ENCODE measurements at places on chromosomes 12 and 14.

DNA sequence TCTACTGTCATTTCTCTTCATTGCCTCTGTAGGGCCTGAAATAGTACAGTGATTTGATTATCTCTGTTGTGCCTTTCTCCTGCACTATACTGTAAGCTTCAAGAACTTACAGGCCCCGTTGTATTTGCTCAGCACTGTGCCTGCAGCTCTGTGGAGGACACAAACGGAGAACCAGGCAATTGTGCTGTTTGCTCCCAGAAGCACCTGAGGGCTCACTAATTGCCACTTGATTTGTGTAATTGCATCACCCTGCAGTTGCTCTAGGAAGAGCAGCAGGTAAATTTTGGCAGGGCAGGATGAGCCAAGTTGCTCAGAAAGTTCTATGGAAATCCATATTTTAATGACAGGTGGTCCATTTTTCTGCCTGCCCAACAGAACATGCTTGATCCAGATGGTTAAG lies 11.6 kb upstream of the KRT82 start:
- no peak for DNase-seq

DNA sequence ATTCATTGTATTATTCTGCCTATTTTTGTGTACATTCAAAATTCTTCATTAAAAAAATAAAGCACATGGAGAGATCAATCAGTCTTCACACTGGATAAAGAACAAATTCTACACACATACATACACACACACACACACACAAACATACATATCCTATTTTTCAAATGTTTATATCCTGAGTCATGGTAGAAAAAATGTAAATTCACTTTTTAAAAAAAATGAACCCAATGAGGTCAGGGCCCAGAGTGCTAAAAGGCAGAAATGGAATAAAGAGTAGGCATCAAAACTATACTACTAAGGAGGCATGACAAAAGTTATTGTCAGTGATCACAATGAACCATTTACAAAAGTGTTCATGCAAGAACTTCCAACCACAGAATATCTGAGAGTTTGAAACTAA lies 17.3 kb downstream of the GALC start:
- no peak for DNase-seq

GRCh38 chr14:24813819-24814259 lies 179.8 kb upstream of the GZMB start:
- DNase-seq: no peak

DNA sequence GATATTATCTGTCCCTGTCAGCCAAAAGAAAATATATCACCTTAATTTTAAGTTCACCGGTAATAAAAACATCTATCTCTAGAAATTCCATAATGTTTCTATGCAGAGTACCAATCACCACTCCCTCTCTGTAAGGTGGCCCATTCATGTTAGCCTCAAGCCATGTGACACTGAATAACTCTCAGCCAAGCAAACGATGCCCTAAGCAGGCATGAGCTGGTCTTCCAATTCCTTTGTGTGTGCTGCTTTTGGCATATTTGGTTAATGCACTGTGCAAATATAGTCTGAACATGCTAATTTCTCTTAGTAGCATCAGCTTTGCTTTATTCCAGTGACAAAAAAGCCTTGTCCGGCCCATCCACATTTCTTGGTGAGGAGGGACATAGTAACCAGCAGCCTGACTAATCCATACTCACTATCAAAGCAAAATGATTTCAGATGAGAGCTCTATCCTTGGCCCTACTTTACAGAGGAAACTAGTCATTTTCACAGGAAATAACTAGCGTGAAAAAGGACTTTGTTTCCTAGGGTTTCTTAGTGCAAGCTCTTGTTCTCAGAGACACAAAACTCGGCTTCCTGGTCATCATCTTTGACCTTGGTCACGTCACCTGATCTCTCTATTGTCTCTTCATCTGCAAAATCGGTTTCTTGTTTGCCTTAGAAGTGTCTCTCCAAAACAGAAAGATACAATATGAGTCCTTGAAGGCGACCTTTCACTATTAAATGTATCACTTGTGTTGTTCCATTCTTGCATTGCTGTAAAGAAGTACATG lies 59.2 kb upstream of the RTRAF start:
- DNase-seq: no peak

Measured in stimulated activated CD8-positive, alpha-beta memory T cell treated with anti-CD3 and anti-CD28 coated beads, Interleukin-4, amount 100 ng/mL, for 4 hours (primary cell).